AG20443 (cell line): ENCODE measurements at places on chromosomes 16 and 17.

DNA sequence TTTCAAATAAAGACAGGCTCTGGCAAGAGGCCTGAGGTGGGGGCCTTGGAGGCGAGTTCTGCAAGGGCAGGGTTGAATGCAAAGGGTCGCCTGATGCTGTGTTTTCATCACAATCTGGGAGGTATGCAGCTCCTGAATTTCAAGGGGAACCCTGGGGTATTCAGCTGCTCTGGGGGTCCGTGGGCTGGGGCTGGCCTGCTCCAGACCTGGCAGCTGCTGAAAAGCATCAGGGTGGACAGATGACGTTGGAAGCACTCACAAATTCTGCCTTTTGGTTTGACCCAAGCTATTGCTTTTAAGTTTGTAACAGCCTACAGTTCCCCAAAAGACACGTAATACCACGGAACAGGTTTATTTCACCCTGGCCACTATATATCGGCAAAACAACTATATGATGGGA lies 1.3 kb downstream of the DNAH17 start:
- DNase-seq: no peak

GRCh38 chr17:81161536-81161935 lies 3.8 kb upstream of the PVALEF start:
- no peak for DNase-seq

DNA sequence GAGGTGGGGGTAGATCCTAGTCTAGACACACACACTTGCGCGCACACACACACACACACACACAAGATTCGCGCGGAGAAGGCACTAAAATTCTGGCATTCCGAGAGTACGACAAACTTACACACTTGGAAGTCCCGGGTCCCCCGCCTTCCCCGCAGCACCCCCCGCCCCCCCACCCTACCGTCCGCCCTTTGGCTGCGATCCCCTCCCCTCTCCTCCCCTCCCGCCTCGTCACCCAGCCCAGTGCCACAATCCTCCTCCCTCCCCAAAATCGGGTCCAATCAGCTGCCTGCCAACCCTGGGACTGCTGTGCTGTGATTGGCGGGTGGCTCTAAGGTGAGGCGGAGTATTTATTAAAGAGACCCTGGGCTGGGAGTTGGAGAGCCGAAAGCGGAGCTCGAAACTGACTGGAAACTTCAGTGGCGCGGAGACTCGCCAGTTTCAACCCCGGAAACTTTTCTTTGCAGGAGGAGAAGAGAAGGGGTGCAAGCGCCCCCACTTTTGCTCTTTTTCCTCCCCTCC lies at the start of gene SOX9:
Gene SOX9 (plus strand): TSS at position 379 of the 522 bp plus-strand sequence. CDS start 372 bp downstream, outside the sequence.
- DNase-seq: peak; percentile 95

DNA sequence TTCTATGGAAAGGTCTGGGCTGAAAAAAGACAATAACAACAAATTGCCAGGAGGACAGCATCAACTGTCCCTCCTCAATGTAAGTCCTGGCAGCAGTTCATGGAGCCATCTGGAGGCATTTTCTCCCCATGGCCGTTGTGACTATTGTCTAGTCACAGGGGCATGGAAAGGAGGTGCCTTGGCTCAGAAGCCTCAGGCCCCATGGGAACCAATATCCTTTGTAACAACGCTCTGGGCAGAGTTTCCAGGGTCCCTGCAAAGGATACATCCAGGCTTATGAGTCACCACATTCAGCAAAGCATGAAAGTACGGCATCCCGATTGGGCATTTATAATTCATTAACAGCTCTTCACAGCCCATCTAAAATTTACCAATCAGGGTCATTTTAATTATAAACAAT lies 85.2 kb downstream of the GLG1 start:
- DNase-seq: peak; percentile 49

DNA sequence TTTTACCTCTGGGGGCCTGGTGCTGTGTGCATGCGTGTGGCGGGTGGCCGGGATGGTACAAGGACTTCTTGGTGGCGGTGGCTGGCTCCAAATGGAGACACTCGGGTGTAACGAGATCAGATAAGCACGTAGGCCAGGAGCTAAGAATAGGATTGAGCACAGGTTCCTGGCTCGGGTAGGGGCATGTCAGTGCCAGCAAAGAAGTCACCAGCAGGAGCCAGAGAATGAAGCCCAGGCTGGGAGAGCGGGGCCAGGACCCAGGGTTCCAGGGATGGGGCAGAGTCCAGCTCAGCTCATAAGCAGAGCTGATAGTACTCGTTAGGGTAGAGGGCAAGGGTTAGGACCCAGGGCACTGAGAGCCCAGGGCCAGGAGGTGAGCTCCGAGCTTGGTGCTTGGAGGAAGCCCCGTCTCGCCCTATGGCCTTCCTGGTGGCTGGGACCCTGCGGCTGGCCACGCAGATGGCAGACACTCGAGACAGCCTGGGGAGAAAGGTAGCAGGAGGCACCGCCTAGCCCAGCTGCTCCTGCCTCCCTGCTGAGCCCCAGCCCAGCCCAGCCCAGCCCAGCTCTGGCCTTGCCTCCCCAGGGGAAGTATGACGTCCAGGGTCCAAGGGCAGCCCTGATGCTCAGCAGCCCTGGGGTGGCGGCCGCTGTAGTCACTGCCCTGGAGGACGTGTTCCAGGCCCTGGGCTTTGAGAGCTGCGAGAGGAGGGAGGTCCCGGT lies 8.9 kb downstream of the ZNF213 start:
- no peak for DNase-seq

DNA sequence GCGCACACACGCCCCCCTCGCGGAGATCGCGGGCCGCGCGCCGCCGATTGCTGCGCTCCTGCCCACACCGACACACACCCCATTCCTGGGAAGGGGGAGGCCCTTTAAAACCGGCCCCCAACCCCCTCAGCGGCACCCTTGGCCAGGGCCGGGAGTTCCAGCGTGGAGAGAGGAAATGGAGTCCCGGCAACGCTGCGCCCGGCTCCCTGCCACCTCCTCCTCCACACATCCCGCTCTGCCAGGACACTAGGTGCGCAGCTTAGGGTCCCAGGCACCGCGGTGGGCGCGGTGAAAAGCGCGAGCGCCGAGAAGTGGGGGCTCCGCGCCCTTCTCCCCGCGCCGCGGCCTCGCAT lies 397 bp downstream of the CDC42EP4 start:
- no peak for DNase-seq

- peak; percentile 76 for DNase-seq
Measured at GRCh38 chr16:1287982-1288670, 21.3 kb upstream of the UBE2I start.

DNA sequence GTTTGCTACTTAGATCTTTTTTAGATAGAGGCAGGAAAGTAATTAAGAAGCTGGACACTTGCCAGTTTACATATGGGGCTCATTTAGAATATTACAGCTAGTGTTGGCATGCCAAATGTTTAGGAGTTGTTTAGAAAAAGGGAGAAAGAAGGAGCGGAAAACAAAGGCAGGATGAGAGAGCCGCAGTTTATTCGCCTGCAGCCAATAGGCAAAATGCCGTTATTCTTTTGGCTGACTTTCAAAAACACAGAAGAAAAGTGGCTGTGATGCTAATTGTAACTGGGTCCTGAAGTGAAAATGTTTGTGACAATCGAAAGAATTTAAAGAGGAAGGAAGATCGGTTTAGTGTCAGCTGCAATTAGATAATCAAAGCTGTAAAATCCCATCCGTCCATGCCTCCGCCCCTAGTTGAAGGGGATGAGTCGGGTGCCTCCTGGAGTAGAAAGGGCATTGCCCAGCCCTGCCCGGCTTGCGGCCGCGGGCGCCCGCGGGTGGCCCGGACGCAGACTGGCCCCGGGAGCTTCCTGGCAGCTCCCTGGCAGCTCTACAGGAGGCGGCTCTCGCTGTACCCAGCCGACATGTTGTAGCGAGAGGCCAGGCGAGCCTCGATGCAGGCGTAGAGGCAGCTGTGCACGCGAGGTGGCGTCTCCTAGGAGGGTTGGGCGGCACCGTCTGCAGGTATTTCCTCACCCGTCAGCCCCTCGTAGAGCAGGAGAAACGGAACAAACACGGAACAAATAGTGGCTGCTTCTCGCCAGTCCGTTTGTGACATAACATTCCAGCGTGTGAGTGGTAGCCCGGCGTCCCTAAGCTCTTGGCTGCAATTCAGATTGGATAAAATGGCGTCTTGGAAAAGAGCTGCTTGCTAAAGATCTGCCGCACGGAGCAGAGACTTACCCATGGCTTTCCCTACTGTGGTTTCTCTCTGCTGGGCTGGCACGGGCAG lies 82.2 kb downstream of the TNRC6C start:
- DNase-seq: peak; percentile 81

GRCh38 chr16:3161235-3162018 lies 26.6 kb upstream of the OR1F1 start:
- no peak for DNase-seq

GRCh38 chr16:82657239-82657638 lies 30.5 kb downstream of the CDH13 start:
- no peak for DNase-seq

DNA sequence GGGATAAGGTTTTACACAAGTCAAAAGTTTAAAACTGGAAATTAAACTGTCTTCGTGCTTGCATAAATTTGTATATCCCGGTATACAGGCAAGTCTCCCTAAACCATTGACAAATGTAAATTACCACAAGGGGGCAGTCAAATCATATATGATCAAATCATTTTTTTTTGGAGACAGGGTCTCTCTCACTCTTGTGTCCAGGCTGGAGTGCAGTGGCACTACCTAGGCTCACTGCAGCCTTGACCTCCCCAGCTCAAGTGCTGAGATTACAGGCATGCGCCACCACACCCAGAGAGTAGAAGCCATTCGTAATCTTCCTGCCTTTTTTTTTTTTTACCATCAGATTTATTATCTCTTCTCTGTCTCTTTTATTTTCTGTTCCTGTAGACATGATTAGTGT lies 18.5 kb downstream of the TOP2A start:
- peak; percentile 51 for DNase-seq

DNA sequence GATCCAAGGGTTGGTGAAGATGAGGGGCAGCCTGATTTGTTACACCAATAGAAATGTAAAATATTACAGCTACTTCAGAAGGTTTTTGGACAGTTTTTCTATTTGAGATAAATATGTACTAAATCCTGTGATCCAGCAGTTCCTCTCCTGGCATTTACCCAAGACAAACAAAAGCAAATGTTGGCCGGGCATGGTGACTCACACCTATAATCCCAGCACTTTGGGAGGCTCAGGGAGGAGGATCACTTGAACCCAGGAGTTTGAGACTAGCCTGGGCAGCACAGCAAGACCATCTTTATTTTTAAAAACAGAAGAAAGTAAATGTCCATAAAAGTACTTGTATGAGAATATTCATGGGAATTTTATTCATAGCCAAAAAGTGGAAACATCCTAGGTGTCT lies 64.8 kb upstream of the MRC2 start:
- no peak for DNase-seq

DNA sequence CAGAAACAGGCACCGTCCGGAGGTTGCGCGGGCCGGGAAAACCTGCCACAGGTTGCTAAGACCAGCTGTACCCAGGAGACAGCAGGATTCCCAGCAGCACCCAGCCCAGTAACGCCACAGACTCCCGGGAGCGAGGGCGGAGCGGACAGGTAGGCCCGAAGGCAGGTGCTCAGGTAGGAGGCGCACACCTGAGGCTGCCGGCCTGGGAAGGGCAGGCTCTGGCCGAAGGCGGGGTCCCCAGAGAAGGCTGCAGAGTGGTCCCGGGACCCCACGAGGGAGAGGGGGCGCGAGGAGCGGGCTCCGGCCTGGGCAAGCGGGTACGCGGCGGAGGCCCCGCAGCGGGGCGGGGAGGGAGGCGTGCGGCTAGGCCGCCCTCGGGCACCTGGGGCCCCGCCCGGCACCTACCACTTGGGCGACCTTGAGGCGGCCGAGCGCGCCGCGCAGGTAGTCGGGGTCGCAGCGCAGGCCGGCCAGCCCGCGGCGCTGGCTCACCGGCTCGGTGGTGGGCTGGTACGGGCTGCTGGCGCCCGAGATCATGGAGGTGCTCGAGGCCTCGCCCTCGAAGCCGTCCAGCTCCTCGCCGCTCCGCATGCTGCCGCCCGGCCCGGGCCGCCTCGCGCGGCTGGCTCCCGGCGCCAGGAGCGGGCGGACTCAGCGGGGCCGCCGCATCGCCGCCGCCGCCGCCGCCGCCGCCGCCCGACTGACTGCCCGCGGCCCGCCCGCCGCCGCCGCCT lies 441 bp downstream of the CMTM4 start:
- DNase-seq: no peak

DNA sequence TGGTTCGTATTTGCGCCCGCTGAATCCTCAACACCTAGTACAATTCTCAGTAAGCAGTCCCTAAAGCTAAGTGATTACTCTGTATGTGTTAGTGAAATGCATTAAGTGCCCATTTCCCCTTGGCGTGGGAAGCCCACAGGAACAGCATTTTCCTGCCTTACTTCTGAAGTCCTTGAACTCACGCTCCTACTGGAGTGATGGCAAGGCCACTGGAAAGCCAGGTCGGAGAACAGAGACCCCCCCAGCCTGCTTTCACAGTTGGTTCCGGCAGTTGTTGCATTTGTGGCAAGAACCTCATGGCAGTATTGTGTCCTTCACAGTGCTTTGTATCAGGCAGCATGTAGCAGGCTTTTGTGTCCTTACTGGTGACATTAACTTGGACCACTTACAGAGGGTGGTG lies 340.7 kb downstream of the CDH13 start:
- DNase-seq: no peak

- DNase-seq: no peak
Measured at GRCh38 chr17:42691021-42691545, 8.8 kb downstream of the CNTNAP1 start.

- DNase-seq: peak; percentile 84
Measured at GRCh38 chr17:29124135-29124924, 55.9 kb downstream of the MYO18A start.

- no peak for DNase-seq
Measured at GRCh38 chr17:6706499-6706898, 6.7 kb downstream of the SLC13A5 start.

GRCh38 chr17:8488901-8489300 lies 53.2 kb downstream of the NDEL1 start:
- peak; percentile 94 for DNase-seq

- peak; percentile 57 for DNase-seq
Measured at GRCh38 chr17:79114458-79115301, 40.1 kb downstream of the ENGASE start.

DNA sequence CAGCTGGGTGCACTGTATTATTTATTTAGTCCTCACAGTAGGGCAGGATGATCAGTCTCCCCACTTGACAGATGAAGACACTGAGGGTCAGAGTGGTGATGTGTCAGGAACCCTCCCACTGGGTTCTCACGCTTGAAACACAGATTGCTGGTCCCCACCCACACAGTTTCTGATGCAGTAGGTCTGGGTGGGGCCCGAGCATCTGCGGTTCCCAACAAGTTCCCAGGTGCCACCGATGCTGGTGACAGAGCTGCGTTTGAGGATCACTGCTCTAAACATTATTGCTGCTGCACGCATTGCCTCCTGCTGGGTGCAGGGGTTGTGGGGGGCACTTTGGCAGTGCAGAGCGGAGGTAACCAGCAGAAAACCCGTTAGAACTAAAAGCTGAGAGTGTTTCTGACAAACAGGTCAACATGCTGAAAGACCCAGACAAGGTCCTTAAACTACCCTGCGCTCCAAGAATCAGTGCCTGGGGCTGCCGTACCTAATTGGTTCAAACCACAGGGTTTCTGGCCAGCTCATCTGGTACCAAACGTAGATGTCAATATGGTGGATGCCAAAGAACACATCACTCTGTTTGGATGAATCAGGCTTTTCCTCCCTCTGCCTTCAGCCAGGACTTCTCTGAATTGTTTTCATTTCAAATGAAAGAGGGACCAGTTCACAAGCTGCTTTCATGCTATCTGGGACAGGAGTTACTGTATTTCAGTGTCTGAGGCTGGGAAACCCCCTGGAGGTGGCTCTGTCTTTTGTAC lies 76.0 kb downstream of the ABCC1 start:
- DNase-seq: peak; percentile 87
